ENCODE measurements at places on chromosomes 13 and 19. TPM values are rescaled to one million over a fixed set of nuclear protein-coding genes. Genes with fewer than 3 reads are reported as not detected.

RTBDN gene
- total RNA-seq = not detected

DNA sequence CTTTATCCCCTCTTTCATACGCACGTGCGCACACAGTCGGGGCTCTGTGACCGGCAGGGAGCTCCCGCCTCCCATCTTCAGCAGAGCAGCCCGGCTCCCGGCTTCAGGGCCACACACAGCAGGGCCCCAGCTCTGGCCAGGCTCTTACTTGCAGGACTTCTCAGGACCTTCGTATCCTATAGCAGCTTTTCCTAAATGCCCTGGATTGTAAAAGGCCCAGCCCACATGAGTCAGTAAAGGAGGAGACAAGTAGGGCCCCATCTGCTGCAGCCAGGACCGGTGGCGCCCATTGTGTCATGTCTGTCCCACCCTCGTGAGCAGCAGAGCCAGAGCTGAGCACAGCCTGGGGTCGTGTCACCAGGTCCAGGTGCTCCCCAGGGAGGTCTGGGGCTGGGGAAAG lies 107.6 kb upstream of the VSTM2B start:
- DNase-seq = no peak

SH2D3A gene
- total RNA-seq = 0.47 TPM

- no peak for DNase-seq
These were observed 5.9 kb downstream of the COL4A1 start for GRCh38 chr13:110301083-110301482.

DNA sequence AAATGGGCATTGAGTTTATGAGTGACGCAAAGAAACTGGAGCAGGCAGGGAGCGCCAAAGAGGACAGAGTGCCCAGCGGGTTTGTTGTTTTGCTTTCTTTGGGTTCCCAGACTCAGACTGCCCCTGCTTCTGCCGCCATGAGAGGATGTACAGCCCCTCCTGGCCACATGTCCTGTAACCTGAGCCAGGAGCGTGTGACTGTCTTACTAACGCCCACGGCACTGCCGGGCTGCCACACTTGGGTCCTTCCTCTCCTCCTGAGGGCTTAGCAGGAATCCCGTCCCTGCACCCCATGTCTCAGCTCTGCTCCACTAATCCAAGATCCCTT lies 80.5 kb downstream of the GPR12 start:
- DNase-seq = no peak

DNA sequence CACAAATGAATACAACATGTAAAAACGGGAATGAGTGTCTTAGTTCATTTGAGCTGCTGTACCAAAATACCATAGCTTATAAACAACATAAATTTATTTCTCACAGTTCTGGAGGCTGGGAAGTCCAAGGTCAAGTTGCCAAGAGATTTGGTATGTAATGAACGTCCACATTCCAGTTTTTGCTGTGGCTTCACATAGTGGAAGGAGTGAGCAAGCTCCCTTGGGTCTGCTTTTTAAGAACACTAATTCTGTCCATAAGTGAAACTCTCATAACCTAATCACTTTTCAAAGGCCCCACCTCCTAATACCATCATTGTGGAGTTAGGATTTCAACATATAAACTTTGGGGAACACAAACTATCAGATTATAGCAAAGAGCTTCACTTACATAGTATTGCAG lies 1189.6 kb downstream of the PCDH9 start:
- DNase-seq = no peak

DNA sequence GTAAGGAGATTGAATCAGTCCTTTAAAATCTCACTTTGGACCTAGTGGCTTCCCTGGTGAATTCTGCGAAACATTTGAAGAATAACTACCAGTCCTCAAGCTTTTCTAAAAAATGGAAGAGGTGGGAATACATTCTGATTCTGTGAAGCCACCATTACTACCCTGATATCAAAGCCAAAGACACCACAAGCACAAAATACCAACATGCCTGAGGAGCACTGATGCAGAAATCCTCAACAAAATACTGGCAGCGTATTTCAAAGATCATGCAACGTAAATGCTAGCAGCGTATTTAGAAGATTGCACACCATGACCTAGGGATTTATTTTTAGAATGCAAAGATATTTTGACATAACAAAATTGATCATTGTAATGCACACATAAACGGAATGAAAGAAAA lies 14.4 kb downstream of the ATP4B start:
- no peak for DNase-seq

PDX1 gene
- not detected for total RNA-seq

- no peak for DNase-seq
These were observed 30.7 kb upstream of the RCBTB2 start for GRCh38 chr13:48563626-48564025.

DNA sequence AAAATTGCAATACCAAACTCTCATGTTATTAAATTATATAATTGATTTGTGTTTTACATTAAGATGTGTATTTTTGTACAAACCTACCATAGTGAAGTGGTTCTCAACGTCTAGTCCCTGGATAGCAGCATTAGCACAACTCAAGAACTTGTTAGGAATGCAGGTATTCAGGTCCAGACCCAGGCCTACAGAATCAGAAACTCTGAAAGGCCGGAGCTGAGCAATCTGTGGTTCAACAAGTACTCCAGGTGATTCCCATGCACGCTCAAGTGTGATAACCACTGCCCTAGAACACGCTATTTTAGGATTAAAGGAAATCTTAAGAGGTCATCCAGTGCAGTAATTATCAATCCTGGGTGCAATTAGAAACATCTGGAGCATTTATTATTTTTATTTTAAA lies 456.3 kb downstream of the IRS2 start:
- DNase-seq = no peak

DNA sequence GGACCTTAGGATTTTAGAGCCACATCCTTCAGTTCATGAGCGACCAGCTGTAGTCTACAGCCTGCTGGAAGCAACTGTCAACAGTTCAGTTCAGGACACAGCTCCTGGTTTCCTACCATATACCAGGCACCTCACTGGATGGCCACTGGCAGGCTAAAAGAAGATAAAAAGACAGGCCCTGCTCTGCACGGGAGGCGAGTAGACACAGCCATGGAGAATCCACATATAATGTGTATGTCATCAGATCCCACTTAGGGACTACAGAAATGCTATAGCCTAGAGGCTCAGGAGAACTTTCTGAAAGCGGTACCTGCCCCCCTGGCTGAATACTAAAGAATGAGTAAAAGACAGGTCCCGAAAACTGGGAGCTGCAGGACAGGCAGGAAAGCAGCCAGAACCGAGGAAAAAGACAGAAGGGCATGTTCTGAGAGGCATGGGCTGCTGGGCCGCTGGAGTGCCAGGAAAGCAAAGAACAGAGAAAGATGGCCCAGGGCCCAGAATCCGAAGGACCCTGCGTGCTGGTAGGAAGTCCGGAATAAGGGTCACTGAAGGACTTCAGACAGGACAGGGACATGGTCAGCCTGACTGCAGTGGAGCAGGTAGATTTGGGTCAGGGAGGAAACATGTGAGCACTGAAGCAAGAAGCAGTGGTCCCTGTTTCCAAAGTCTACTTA lies 23.5 kb downstream of the DZIP1 start:
- DNase-seq = no peak

DNA sequence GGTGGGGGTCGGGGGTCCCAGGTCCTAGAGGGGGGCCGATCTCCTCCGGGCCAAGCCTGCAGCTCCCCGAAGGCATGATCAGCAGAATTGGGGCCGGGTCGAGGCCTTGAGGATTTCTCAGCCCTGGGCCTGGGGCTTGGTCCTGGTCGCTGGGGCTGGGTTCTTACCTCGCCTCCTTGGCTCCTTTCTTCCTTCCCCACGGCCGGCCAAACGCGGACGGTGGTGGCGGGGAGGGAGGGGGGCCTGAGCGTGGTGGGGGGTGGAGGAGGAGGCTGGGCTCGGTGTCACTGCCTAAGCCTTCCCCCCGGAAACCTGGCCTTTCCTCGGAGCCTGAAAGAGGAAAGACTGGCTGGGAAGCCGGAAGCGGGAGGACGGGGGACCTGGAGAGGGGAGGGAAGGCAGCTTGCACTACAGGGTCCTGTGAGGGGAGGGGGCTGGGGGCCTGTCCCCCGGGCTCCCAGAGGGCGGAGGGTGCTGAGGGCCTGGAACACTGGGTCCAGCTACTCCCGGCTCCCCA lies at the start of gene ZNF579:
Gene ZNF579 (minus strand): TSS at position 221 of the 517 bp plus-strand sequence. CDS start 1,209 bp downstream, outside the sequence.
- peak; percentile 90 for DNase-seq

DNA sequence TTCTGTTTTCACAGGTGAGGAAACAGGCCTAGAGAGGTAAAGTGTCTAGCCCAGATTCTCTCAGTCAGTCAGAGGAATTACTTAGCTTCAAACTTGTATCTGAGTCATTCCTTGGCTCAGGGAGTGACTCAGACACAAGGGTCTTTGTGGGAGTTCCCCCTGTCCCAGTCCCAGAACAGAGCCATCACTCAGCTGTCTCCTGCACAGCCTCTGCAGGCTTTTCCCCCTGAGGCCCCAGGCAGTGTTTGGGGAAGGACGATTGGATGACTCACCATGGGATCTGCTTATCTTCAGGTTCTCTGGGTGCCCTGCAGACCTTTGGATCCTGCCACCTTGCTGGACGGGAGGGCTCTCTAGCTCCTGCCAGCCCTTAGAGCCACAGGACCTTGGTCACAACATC lies 13.2 kb downstream of the ZNF793 start:
- no peak for DNase-seq

GRCh38 chr13:77752512-77753069 lies 55.1 kb downstream of the SLAIN1 start:
- no peak for DNase-seq

RAB20 gene
- 24.3 TPM for total RNA-seq

- DNase-seq = no peak
These were observed 23.1 kb downstream of the KLF2 start for GRCh38 chr19:16347706-16348105.

DNA sequence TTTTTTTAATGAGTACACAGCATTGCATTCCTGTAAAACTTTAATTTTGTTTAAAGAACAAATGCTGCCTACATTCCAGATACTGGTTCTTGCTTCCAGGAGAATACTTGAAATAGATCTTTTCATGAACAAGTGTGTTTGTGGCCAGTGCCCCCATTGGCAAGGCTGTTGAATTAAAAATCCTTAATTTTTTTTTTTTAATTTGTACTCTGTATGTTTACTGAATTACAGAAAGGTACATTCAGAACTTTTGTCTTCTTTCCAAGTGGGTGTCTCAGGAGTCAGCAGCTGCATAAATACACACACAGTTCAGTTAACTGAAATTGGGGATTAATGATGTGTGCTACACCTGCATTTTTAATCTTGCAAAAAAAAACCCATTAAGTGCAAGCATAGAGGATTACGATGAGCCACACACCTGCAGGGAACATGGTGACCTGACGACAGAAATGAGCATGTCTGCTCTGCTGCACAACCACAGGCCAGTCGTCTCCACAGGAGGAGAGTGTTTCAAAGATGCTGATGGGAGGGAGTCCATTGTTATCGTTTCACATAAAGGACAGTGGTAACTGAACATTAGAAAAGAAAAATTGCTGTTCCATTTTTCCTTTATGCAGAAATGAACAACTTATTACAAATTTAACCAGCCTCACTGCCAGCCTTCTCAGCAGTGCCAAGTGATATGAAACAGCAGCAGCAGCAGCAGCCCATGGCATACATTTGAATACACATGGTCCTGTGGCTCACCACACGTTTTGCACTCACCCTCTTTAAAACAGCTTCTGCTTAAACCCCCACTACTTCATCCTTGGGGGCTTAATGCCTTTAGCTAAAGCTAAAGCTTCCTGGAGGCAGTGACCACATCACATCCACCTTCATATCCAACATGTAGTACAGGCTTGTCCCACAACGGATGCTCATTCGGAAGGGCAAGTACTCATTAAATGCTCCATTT lies 72.3 kb upstream of the RFC3 start:
- no peak for DNase-seq

DNA sequence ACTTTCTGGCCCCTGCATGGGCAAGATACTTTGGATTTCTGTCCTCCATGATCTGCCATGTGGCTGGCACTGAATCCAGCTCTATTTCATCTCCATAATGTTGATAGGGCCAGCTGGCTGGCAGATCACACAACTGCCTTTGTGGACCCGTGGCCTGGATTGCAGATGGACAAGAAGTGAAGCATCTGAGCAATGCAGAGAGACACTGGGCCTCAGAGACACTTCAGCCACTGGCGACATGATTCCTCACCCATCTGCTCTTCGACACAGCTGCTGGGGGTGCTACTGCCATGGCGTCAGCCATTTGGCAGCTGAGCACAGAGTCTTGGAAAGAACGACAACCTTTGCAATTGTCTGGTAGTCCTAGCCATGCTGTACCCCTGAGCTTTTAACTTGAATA lies 79.5 kb upstream of the MYO16 start:
- no peak for DNase-seq

DNA sequence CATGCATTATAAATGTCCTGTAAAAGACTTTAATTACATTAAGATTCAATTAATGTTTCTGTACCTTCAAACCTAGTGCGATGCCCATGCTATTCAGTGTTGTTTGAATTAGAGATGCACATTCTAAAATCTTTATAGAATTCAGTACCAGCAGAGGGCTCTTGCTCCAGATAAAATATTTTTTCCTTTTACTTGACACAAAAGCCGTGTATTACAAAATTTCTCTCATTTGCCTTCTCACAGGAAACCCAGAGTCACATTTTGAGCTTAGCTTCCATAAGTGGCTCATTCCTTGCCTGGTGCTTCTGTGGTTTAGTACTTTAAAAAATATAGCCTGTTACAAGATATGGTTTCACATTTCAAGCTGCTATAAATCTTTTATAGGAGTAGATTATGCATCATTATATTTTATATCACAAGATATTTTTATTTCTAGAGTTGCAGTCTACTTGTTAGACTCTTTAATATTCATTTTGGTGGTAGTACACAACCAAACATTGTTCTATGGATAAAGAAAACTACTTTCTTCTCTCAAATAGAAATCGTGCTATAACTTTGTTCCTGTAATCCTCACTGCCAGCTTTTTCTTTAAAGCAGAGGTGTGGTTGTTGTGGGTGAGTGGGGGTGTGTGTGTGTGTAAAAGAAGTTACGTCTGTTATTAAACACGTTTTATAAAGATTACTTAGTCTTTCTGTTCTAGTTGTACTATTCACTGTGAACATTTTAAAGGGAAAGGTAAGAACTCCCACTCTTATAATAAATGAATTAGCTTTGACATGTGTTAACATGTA lies 101.4 kb downstream of the RNF17 start:
- no peak for DNase-seq

DNA sequence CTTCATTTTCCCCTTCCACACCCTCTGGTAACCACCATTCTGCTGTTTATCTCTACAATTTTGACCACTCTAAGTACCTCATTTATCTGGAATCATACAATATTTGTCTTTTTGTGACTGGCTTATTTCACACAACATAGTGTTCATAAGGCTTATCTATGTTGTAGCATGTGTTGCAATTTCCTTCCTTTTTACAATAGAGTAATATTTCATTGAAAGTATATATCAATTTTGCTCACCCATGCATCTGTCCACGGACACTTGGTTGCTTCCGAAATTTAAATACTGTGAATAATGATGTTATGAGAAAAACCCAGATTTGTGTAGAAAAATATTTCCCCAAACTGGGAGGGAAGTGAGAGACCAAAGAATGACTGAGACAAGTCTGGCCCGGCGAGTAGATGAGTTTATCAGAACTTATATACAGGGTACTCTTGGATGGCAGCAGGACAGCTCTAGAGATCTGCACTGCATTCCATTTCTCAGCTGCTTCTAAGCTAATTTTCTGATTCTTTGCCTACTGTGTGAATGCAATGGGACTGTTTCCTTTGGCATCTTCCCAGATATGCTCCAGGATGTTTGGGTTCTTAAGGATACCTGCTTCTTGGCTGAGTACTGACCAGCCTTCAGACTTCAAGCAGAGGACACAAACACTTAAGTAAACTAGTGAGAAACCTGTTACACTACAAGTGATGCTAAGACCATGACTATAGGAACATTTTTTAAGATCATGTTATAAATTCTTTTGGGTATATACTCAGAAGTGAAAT lies 834.0 kb upstream of the PCDH9 start:
- DNase-seq = no peak
